GM18507 (cell line): ENCODE measurements at places on chromosomes 2 and 18.
A peak's percentile ranks its signal among the peaks of the same experiment; 100 is the strongest.

GRCh38 chr2:96900237-96900636 lies 30.4 kb upstream of the SEMA4C start:
- no peak for DNase-seq

DNA sequence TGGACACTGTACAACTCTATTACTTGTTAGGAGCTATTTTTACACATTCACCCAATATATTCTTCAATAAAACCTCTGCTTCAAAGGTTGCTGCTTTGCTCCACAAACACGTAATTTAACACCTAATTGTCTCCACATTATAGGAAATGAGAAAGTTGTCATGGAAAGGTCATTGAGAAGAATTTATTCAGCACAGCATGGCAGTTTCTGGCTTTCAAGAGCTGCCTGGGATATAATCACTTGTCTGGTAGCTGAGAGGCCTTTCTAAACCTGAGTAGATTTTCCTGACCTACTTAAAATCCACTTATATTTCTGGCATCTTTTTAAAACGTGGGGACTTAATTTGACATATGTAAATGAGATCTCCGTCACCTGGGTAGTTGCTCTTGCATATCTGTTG lies 216.1 kb downstream of the ZNF804A start:
- DNase-seq = no peak

- no peak for DNase-seq
These were observed 58.6 kb upstream of the DOCK10 start for GRCh38 chr2:225100856-225101294.

DNA sequence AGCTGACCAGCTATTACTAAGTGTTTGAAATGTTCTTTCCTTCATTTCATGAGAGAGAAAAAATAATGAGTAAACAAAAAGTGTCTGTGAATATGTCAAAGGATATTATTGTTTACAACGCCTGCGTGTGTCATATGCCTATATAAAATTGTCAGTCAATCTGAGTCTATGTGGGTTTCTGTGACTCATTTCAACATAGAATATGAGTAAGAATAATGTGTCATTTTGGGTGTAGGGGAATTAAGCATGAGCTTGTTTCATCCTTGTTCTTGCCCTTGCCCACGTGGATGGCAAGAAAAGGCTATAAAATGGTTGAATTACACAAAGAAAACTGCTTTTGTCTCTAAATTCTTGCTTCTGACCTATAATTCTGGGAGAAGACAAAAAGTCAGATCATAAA lies 466.0 kb downstream of the PTH2R start:
- DNase-seq = no peak

DNA sequence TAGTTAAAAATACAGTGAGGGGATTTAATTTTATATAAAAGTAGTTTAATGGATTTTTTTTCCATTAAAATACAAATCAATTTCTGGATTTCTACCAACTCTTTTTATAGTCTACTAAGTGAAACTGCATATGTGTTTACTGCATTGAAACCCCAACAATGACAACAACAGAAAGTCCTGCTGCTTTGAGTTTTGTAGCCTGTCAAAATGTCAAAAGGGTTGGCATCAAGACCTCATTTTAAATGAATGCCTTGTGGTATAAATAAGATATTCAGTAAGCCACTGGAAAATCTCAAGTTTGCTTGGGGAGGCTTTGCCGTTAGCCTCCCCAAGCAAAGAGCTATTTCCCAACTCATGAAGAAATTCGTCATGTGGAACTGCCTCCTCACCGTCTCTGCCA lies 440.3 kb upstream of the HNMT start:
- no peak for DNase-seq

DNA sequence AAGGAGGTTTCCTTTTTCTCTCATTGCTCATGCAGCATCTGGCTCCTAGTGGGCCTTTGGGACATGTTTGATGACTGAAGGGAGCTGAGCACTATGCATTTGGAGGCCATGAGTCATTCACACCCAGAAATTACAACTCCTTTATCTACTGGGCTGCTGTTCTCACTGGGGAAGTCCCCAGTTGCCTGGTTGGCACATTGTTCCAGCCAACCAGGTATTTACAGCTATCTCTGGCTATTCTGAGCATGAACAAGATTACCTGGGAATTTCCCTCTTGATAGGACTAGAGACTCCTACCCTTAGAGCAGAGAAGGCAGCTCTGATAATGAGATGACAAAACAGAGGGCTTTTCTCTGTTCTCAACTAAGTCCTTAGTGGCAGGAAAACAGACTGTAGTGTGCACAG lies 206.5 kb downstream of the SETBP1 start:
- no peak for DNase-seq

GRCh38 chr2:207503234-207503633 lies 26.5 kb upstream of the CREB1 start:
- DNase-seq = peak; percentile 28

DNA sequence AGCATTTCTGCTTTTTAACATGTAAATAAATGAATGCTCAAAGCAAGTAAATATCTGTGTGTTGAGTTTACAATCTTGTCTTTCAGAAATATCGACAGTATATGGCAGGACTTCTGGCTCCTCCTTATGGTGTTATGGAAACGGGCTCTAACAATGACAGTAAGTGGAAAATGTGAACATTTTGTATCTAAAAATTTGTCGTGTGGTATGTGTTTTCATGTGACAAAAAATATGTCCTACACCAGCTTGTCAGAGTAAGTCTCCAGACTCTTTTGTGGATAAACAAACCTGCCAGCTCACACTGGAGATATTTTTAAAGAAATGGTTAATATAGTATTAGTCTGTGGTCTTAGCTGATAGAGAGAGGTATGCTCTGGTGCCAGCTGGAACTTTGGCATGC lies 157.9 kb upstream of the MAP3K20 start:
- DNase-seq = no peak

- DNase-seq = no peak
These were observed 98.6 kb downstream of the LNPK start for GRCh38 chr2:175903384-175903936.

DNA sequence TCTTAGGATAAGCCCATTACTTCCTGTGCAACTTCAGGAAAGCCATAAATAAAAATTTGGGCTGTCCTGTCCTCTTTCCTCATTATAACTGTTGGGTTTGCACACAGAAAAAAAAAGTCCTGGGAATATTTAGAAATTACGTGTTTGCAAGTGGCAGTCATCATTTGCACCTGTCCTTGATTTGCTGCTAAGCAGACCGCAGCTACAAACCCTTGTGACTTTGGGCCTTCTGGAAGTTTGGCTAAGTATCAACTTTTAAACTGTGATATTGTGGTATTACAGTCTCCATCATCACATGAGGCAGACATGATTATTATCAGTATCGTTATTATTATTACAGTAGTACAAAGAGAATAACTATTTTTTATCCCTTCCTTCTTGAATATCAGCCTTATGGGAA lies 260.7 kb upstream of the SESTD1 start:
- no peak for DNase-seq

- DNase-seq = no peak
These were observed 258.3 kb downstream of the PRKCE start for GRCh38 chr2:45909677-45910191.

DNA sequence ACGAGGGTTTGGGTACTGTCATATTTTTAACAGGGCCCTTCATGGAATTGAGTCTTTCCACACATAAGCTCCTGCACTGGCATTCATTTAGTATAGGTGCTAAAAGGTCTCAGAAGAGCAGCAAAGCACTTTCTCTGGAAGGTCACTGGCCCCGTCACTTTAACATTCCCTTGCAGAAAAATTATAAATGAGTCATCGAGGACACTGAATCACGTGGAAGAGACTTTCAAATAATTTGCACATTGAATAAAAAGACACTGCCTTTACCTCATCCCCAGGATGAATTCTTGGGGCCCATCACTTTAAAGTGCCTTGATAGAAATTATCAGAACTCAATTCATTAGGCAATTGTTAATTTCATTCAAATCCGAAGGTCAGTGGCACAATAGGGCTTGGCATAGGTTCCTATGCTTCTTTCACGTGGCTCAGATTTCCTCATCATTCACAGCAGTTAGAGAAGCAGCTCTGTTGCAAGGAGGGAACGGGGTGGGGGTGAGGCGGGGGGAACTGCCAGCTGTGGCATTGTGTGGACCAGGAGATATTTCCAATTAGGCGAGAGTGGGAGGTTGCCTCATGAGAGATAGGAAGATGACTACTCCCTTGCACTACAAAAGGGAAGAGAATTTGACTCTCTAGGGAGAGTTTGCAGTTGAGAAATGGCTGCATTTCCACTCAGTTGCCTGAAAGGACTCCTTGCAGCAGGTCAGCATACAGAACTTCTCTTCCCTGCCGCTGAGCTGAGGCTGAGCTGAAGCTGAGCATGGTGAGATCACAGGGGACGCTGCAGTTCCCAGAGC lies 86.3 kb upstream of the NPAS2 start:
- no peak for DNase-seq

DNA sequence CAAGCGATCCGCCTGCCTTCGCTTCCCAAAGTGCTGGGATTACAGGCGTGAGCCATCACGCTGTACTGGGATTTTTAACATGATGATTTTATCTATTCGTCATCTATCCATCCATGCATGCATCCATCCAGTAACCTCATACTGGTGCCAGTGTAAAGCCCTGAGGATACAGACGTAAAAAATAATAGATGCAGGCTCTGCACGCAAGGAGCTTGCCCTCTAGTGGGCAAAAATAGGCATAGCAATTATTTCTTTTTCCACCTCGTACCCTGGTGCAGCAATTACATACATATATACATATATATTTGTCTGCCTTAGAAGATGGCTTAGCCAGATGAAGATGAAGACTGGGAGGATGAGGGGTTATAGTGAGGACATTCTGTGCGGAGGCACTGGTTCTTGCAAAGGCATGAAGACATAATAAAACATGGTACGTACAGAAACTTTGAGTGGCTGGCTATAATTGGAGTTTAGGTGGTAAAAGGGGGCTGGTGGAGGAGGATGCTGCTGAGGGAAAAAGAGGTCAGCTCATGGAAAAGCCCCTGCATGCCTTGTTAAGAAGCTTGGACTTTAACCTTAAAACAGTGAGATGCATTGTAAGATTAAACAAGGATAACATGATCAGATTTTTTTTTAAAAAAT lies 19.6 kb upstream of the RPIA start:
- DNase-seq = peak; percentile 20

GRCh38 chr18:46950064-46950656 lies 32.8 kb downstream of the KATNAL2 start:
- no peak for DNase-seq

- DNase-seq = peak; percentile 70
These were observed 18.0 kb downstream of the ARID5A start for GRCh38 chr2:96554293-96555145.

GRCh38 chr2:201116959-201117734 lies 1.2 kb downstream of the CFLAR start:
- DNase-seq = no peak

DNA sequence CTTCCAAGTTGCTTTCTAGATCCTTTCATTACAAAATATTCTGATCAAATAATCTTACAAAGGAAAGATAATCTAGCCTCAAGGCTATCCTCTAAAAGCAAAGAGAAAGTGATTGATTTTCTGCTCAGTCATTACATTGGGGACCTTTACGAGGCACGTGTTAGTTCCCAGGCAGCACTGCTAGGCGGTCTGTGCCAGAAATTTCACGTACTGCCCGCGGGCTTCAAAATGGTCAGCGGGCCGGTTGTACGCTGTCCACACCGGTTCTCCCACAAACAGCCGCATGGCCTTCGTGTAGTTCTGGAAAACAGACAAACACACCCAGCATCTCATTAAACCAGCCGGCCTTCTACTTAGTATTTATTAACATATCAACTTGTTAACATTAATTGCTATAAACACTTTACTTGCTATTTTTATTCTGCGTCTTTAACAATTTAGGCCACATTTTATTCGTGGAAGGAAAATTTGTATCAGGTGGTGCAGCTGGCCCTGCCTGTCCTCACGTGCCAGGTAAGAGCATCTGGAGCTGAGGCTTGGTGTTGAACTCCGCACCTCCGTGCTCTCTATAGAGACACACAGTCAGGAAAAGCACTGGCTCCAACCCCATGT lies 20.4 kb downstream of the ADI1 start:
- DNase-seq = no peak

DNA sequence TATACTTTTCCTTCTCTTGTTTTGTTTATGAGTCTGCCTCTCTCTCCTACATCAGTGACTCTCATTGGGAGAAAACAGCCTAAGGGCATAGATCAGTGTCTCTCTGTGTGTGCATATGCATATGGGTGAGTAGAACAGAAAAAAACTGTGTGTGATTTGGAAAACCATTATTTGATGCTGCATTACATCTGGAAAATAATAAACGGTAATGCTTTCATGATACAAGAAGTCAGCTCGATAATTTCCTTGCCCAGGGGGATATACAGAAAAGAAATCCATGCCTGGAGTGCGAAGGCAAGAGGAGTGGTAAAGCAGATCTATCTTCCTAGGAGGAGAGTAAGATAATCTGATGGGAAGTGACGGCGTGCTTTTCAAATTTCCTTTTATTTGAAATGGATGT lies 221.5 kb upstream of the LYPD1 start:
- no peak for DNase-seq

DNA sequence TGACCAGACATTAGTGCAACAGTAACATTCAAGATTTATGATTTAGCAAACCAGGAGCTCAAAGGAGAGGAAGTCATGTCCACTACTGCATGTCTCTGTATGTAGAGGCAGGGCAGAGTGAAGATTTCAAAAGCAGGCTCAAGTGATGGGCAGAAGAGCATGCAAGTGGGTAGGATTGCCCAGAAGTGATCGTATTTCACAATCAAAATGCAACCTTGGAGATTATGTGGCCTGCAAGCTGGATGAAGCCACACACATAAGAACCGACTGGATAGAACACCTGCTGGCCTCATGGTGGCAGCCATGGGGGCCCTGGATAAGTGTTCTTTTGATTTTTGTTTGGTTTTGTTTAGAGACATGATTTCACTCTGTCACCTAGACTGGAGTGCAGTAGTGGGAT lies 286.8 kb upstream of the RAB12 start:
- DNase-seq = no peak

GRCh38 chr18:6775702-6776101 lies 46.2 kb downstream of the ARHGAP28 start:
- no peak for DNase-seq

GRCh38 chr2:187481543-187481942 lies 33.5 kb upstream of the CALCRL start:
- no peak for DNase-seq

GRCh38 chr2:124426625-124427024 lies 401.5 kb downstream of the CNTNAP5 start:
- DNase-seq = no peak

- DNase-seq = no peak
These were observed 16.8 kb downstream of the PPP1CB start for GRCh38 chr2:28768422-28768821.

DNA sequence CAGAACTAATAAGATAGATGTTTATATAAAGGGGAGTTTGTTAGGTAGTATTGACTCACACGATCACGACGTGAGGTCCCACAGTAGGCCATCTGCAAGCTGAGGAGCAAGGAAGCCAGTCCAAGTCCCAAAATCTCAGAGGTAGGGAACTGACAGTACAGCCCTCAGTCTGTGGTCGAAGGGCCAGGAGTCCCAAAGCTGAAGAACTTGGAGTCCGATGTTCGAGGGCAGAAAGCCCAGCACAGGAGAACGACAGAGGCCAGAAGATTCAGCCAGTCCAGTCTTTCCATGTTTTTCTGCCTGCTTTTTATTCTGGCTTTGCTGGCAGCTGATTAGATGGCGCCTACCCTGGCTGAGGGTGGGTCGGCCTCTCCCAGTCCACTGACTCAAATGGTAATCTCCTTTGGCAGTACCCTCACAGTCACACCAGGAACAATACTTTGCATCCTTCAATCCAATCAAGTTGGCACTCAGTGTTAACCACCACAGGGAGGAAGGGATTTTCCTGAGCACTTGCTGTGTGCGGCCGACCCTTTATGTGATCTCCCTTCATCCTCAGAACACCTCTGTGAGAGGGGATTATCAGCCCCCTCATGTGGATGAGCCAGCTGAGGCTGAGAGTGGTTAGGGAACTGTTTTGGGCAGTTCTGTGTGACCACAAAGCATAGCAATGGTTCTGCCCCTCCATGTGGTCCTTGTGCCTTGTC lies 78.3 kb downstream of the RNF144A start:
- DNase-seq = no peak
